ENCODE measurements at places on chromosomes 1 and 21.

GRCh38 chr1:16986560-16986959, 6.1 kb upstream of the MFAP2 start:
- no peak for DNase-seq

DNA sequence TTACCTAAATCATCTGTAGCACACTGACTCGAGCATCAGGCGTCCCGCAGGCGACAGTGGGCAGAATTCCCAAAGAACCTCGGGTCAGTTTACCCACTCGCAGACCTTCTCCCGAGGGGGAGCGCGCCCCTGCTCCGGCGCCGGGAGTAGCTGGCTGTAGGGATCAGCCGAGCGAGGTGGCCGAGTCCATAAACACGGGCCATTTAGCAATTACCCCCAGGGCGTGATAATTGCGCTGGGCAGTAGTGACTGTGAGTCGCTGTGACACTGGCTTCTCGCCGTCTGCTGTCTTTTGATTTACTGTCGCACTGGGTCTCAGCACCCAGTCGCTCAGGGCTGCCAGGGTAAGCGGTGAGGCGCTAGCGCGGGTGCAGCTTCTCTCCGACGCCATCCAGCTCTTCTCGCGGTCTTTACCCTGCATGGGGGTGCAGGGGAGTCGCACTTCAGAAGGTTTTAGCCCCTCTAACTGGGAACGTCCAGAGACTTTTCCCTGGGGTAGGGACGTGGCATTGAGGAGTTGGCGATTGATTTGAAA, 16.2 kb downstream of the HLX start:
- no peak for DNase-seq

- DNase-seq = no peak
Measured at GRCh38 chr1:185042737-185043136, 2.6 kb upstream of the RNF2 start.

DNA sequence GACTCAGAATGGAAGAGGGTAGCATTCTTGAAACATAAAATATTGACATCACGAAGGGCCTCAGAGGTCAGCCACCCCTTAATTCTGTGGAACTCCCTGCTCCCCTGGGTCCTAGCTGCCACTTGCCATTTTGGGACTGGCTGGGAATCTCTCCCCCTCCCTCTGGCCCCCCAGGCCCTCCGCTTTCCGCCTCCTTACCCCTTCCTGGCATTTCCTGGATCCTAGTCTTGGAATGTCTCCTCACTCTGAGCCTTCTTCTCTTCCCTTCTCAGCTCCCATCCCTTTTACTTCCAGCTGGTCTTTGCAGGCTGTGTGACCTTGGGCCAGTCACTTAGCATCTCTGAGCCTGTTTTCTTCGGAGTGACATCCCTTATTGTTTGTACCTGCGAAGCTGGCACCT, 4.5 kb downstream of the PADI1 start:
- DNase-seq = no peak

DNA sequence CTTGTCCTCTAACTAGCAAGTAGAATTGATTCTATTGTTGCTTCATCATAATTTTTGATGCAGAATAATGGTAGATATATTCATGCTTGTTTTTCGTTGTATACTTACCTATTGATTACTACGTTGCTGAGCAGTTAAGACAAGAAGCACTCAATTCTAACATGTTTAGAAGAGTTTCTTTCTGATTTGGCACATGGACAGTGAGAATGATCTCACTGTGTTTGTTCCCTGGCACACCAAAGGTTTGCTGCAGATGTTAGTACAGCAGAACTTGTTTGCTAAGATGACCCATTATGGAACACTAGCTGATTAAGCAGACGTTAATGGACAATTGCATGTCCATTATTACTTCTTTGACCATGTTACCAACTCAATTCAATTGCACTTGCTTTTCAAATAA, 184.7 kb upstream of the SGIP1 start:
- DNase-seq = no peak

- DNase-seq = no peak
Measured at GRCh38 chr21:37367336-37367702, 746 bp downstream of the DYRK1A start.

GRCh38 chr1:245108909-245109308, 45.9 kb upstream of the KIF26B start:
- DNase-seq = no peak

All from A673 (cell line).